Right atrium auricular region (tissue), 2 donors: ENCODE measurements at places on chromosomes 11 and 22. TPM values are rescaled to one million over a fixed set of nuclear protein-coding genes. Genes with fewer than 3 reads are reported as not detected.

DNA sequence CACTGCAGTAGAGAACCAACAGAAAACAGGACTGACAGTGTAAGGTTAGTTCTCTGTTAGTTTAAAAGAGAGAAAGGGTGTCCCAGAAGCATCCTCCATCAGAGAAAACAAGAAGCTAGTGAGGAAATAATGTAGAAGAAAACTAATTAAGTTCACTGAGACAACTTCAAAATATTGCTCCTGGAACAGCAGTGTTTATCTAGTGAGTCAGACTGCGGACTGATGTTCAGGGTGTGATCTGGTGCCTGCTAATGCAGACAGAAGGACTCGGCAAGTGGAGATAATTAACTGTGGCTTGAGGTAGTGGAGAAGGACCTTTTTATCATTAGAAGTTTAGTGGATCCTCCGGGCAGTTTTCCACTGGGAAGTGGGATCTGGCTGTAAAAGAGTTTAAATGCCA, 55.4 kb downstream of the CDON start:
- H3K27ac ChIP-seq: peak overlapping the region; percentile 33
- DNase-seq: no peak
- no peak overlapping the region for H3K4me3 ChIP-seq
- H3K27me3 ChIP-seq: no peaks in the 10 kb centered on the region
- H3K4me1 ChIP-seq: no peaks in the 10 kb centered on the region
- peaks cover 8% of the 10 kb centered on the region for H3K36me3 ChIP-seq

GRCh38 chr11:96267001-96267495, 75.9 kb downstream of the MAML2 start:
- no peaks in the 10 kb centered on the region for H3K27me3 ChIP-seq
- peak overlapping the region; percentile 9 for H3K27ac ChIP-seq
- H3K36me3 ChIP-seq: no peaks in the 10 kb centered on the region
- H3K4me3 ChIP-seq: no peak overlapping the region
- no peaks in the 10 kb centered on the region for H3K4me1 ChIP-seq
- DNase-seq: no peak

DNA sequence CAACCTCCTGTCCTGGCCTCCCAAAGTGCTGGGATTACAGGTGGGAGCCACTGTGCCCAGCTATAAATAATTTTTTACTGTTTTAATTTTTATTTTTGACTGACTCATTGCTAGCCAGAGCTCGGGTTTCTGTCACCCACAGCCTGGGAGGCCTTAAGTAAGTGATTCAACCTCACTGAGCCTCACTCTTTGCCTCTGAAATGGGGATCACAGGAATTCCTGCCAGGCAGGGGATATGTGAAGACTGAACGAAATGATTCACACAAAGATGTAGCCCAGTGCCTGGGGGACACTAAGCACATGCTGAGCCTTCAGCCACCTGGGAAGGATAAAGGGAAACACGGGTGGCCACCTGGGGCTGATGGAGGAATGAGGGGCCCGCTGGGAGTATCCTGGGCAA, 3.8 kb upstream of the LRRC74B start:
- peaks cover 31% of the 10 kb centered on the region for H3K4me1 ChIP-seq
- DNase-seq: no peak
- no peak overlapping the region for H3K4me3 ChIP-seq
- no peaks in the 10 kb centered on the region for H3K27me3 ChIP-seq
- no peaks in the 10 kb centered on the region for H3K36me3 ChIP-seq

AQP11 gene
- total RNA-seq: 0.86 TPM

CRYBB1 gene
- total RNA-seq: 0.79 TPM

DNA sequence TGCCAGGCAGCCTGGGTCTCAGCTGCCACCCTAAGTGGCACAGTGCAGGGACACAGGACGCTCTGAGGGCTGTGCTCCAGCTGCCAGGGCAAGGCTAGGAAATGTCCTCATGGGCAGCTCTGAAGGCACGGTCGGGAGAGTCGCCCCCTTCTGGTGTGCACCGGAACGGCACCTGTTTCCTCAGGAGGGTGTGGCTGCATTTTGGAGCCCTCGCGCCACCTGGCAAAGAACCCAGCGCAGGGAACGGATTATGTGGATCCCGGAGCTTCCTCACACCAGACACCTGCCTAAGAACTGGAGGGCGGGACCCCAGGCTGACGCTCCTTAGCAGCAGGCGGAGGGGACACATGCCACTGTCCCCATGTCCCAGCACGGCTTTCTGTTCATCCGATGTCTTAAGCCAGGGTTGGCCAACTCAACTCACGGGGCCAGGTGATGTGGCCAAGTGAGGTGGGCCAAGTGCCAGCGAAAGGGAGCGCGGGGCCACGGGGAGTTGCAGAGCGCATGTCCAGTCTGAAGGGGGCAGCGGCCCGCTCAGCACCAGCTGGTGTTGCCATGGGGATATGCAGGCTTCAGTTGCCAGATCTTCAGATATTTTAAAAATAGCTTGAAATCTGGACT, 5.1 kb upstream of the SLC22A8 start:
- H3K36me3 ChIP-seq: no peaks in the 10 kb centered on the region
- H3K4me3 ChIP-seq: no peak overlapping the region
- H3K27ac ChIP-seq: no peak overlapping the region

DNA sequence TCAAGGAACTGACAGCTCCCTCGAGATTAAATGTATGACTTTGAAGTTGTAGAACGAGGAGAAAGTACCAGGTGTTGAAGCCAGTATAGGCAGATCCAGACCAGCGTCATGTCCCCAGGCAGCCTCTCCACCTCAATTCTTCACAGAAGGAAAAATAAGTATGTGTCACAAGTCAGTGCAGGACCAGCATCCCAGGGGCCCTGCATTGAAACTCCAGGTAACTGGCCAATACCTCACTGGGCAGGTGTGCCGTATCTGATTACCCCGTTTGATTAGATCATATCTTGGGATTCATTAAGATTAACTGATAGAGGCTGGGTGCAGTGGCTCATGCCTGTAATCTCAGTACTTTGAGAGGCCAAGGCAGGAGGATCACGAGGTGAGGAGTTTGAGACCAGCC, 466.7 kb upstream of the B3GAT1 start:
- no peak overlapping the region for H3K27ac ChIP-seq
- no peaks in the 10 kb centered on the region for H3K36me3 ChIP-seq
- H3K27me3 ChIP-seq: no peaks in the 10 kb centered on the region
- DNase-seq: no peak
- no peaks in the 10 kb centered on the region for H3K4me1 ChIP-seq

- no peaks in the 10 kb centered on the region for H3K36me3 ChIP-seq
- DNase-seq: no peak
- no peak overlapping the region for H3K27ac ChIP-seq
- H3K4me3 ChIP-seq: no peak overlapping the region
- no peaks in the 10 kb centered on the region for H3K27me3 ChIP-seq
Observed at GRCh38 chr11:3809624-3809928, 1.2 kb downstream of the PGAP2 start.

MYEOV gene
- not detected for total RNA-seq

DNA sequence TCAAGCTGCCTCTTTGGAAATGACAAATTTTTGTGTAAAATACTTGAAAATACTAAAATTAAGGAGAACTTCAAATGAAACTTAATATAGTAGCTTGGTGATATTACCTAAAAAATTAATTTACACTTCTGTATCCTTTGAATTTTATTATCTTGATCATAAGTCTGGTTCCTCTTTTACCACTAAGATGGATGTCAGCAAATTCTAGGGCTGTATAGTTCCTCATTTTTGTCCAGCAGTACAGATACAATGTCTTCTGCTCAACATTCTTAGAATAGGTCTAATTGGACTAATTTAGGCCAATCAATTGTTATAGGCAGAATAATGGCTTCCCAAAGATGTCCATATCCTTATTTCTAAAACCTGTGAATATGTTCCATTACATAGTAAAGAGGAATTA, 1298.0 kb upstream of the RAG2 start:
- no peak overlapping the region for H3K27ac ChIP-seq
- H3K27me3 ChIP-seq: no peaks in the 10 kb centered on the region
- no peaks in the 10 kb centered on the region for H3K36me3 ChIP-seq
- no peaks in the 10 kb centered on the region for H3K4me1 ChIP-seq
- no peak for DNase-seq
- H3K4me3 ChIP-seq: no peak overlapping the region

- DNase-seq: no peak
- no peaks in the 10 kb centered on the region for H3K27me3 ChIP-seq
- H3K36me3 ChIP-seq: no peaks in the 10 kb centered on the region
Observed at GRCh38 chr11:116707161-116707629, 65.6 kb downstream of the BUD13 start.

DNA sequence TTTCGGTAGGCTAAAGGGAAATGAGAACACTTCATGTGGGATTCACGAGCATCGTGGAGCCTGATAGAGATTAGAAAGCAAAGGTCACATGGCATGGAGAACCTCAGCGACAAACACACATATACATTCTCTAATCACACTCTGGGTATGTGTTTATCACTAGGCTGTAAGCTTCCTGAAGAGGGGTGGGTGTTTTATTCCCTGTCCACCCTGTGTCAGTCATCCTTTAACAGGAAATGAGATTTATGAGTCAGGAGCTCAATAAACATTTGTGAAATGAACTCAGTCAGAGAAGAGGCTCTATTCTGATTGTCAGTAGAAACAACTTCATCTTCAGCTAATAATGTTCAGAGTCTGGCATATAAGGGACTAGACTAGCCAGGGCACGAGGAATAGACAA, 71.7 kb upstream of the EIF3M start:
- DNase-seq: no peak
- no peak overlapping the region for H3K27ac ChIP-seq
- H3K27me3 ChIP-seq: no peaks in the 10 kb centered on the region
- no peaks in the 10 kb centered on the region for H3K36me3 ChIP-seq

- no peaks in the 10 kb centered on the region for H3K27me3 ChIP-seq
- no peaks in the 10 kb centered on the region for H3K36me3 ChIP-seq
Observed at GRCh38 chr11:129611661-129612446, 203.8 kb upstream of the TMEM45B start.

DNA sequence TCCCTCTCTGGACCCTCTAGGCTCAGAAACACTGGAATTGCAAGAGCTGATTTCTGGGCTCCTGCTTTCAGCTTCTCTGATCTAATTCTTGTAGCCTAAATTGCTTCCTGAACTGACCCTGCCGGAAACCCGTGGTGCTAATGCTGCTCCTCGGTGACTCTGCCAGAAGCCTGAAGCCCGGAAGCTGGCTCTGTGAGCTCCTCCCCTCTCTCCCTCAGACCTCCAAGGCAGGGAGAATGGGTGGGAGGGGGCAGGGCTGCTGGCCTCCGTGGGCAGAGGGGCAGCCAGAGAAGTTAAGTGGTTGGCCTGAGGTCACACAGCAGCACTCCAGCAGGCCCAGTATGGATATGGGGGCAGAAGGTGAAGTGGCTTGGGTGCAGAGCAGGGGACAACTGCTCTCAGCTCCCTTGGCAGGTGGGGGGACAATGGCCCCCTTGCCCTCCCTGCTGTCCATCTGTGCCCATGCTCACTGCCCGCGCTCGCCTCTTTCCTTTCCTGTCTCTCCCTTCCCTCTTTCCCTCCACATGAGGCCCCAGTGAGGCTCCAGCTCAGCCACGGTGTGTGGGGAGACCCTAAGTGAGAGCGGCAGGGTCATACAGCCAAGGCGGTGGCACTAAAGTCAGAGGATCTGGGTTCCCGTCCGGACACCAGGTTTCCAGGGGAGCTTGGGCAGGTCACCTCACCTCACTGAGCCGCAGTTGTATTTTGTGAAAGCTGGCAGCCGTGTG, 16.2 kb downstream of the CAPN5 start:
- no peaks in the 10 kb centered on the region for H3K36me3 ChIP-seq
- H3K27me3 ChIP-seq: no peaks in the 10 kb centered on the region

- DNase-seq: no peak
- no peaks in the 10 kb centered on the region for H3K4me1 ChIP-seq
- H3K27me3 ChIP-seq: no peaks in the 10 kb centered on the region
- no peak overlapping the region for H3K27ac ChIP-seq
Observed at GRCh38 chr11:2992997-2993325, 832 bp upstream of the NAP1L4 start.

PNPLA5 gene
- not detected for total RNA-seq

SUSD2 gene
- total RNA-seq: 4.9 TPM

PHETA2 gene
- total RNA-seq: 6.5 TPM

DNA sequence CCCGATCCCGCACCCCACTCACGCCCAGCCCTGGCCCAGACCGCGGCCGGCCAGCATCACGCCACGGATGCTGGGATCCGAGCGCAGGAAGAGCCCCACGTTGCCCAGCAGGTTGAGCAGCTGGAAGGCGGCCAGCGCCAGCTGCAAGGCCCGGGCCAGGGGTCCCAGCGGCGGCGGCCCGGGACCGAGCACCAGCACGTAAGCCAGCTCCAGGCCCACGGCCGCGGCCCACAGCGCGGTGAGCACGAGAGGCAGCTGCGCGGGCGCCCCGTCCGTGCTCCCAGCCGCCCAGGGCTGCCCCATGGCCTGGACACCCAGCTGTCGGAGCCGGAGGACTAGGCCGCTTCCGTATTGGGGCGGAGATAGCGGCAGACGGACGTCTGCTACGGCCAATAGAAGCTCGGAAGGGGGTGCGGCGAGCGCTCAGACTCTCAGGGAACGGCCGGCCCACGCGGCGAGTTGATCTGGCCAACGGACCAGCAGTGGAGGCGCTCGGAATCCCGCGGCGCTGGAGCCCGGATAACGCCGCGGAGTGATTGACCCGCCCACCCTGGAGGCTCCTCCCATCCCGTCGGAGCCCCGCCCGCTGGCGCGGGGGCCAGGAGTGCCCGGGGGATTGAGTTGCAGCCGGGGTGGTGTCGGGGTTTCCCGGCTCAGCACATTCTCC, at the start of gene ZDHHC24:
TSS of gene ZDHHC24 (minus strand) at position 348 of the 667 bp plus-strand sequence. CDS start at position 303, 45 bp downstream.
- H3K4me3 ChIP-seq: peak within 1 kb of the TSS; percentile 91
- peak; percentile 97 for DNase-seq
- H3K27me3 ChIP-seq: no peaks in the 10 kb centered on the region
- peaks cover 8% of the 10 kb centered on the region for H3K36me3 ChIP-seq
- no peaks in the 10 kb centered on the region for H3K4me1 ChIP-seq

DNA sequence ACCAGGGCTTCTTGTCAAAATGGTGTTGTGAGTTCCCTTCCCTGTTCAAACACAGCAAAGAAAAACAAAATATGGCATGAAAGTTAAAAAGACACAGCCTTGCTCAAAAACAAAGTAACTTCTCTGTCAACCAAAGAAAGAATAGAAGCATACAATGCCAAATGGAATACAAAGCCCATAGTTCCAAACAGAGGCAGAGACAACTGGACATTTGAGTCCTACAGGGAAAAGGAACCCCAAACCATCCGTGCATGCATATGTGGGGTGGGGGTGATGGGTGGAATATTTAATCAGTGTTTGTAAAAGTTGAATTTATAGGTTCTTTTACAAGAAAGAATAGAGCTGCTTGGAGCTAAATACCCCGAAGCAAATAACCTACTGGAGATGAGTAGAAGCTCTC, 218.7 kb downstream of the FAM76B start:
- no peak overlapping the region for H3K4me3 ChIP-seq
- H3K27me3 ChIP-seq: no peaks in the 10 kb centered on the region
- H3K27ac ChIP-seq: no peak overlapping the region
- H3K4me1 ChIP-seq: no peaks in the 10 kb centered on the region
- H3K36me3 ChIP-seq: no peaks in the 10 kb centered on the region
